ENCODE measurements at places on chromosomes 3 and 15.

- peak; percentile 15 for DNase-seq
Observed at GRCh38 chr3:57983734-57984518, 24.3 kb upstream of the FLNB start.

GRCh38 chr3:64667138-64667537 is 20.7 kb downstream of the ADAMTS9 start:
- DNase-seq = no peak

- no peak for DNase-seq
Observed at GRCh38 chr3:103184772-103185171, 750.0 kb downstream of the ZPLD1 start.

- DNase-seq = no peak
Observed at GRCh38 chr3:85706130-85706529, 747.3 kb downstream of the CADM2 start.

- no peak for DNase-seq
Observed at GRCh38 chr15:28904003-28904402, 18.2 kb downstream of the APBA2 start.

Data from stimulated activated CD4-positive, alpha-beta T cell treated with anti-CD3 and anti-CD28 coated beads, TNF-alpha, amount 100 ng/mL, for 1 hour (primary cell).